ENCODE measurements at places on chromosomes 4 and X.
A peak's percentile ranks its signal among the peaks of the same experiment; 100 is the strongest.

- DNase-seq = peak; percentile 53
Measured at GRCh38 chr4:48341776-48342605, 662 bp downstream of the SLAIN2 start.

- no peak for DNase-seq
Measured at GRCh38 chrX:128931071-128931470, 592.2 kb downstream of the SMARCA1 start.

DNA sequence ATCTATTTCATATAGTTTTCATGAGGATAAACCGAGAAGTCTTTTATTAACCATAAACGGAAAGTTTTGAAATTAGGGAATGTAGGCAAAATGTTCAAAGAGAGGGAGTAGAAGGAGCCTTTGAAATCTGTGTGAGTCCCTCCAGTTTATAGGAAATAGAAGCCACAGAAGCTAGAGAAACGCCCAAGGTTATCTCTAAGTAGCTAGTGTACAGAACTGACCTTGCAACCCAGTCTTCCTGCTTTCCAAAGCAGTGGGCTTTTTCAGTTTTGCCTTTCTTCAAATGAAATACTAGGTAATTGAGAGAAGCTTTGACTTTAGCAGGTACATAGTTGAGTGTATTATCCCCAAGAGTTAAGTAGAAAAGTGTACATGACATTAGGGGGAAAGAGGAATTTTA, 39.4 kb downstream of the STIM2 start:
- no peak for DNase-seq

DNA sequence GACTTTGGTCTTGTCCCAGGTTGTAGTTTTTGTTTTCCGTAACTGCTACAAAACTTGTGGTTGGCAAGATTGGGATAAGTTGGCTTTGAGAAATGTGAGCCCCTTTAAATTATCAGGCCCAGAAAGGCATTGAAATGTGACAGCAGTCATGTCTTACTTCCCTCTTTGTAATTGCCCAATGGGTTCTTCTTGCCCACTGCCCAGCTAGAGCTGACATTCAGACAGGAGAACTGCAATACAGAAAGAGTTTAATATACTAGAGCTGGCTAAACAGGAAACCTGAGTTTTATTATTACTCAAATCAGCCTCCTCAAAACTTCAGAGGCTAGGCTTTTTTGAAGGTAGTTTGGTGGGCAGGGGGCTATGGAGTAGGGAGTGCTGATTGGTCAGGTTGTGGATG, 288.3 kb downstream of the ZNF674 start:
- no peak for DNase-seq

DNA sequence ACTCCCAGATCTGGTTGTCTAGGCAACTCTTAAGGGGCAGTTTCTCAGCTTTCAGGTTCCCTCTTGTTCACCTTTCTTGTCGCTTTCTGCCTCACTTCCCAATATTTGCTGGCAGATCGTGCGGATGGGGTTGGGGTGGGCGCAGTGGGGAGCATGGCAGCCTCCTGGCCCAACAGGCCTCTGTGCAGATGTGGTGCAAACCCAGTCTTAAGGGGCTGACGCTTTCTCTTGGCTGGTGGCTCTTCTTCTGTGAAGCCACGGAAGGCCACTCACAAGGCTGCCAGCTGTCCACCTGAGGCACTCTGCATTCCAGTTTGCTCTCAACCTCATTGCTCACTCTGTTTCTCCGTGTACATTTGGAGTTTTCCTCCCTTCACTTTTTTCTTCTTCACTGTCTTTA, 61.7 kb downstream of the NBDY start:
- no peak for DNase-seq

DNA sequence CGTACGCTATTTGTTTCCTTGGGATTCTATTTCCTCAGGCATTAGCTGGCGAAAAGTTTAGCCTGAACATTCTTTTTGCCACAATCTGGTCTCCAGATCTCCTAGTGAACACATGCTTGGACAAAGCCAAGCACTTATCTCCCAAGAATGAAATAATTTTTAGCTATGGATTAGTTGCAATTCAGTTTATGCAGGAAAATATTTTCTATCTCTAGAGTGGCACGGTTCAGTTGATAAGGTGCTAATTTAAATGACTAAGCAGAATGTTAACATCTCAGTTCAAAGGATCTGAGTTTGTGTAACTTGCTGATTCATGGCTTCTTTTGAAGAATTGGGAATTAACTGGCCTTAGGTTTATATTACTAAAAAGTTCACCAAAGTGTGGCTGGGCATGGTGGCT, 58.1 kb upstream of the JADE1 start:
- no peak for DNase-seq

DNA sequence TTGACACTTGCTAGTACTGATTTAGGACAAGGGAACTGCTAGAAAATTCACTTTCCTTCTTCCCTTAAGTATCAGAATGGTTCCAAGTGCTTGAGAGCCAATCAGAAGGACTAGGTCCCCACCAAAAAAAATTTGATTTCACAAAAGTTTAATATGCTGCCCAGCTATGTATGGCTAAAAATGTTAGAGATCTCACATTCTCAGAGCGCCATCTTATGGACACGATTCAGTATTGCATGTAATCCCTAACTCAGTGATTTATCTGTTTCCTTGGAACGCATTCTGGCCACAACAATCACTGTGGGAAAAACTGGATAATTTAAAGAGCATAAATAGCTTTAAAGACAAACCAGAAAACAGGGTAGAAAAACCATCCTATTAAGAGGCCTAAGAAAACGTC, 255.1 kb upstream of the GPC4 start:
- peak; percentile 0 for DNase-seq

DNA sequence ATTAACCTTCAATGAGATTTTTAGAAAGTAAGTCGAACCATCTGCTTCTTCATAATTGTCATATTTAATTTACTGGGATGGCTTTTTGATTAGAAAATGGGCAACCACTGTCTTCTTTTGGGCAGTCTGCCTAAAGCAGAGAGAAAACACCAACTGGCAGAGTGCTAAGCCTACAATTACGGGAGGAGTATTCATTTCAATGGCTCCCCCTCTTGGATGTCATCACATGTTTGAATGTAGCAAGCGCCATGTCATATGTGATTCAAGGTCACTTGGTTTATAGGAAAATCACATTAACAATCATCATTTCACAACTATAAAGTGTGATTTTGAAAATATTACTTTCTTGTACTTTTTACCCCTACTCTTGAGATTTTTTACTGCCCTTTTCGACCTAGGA, 261.9 kb downstream of the FRMPD4 start:
- no peak for DNase-seq

DNA sequence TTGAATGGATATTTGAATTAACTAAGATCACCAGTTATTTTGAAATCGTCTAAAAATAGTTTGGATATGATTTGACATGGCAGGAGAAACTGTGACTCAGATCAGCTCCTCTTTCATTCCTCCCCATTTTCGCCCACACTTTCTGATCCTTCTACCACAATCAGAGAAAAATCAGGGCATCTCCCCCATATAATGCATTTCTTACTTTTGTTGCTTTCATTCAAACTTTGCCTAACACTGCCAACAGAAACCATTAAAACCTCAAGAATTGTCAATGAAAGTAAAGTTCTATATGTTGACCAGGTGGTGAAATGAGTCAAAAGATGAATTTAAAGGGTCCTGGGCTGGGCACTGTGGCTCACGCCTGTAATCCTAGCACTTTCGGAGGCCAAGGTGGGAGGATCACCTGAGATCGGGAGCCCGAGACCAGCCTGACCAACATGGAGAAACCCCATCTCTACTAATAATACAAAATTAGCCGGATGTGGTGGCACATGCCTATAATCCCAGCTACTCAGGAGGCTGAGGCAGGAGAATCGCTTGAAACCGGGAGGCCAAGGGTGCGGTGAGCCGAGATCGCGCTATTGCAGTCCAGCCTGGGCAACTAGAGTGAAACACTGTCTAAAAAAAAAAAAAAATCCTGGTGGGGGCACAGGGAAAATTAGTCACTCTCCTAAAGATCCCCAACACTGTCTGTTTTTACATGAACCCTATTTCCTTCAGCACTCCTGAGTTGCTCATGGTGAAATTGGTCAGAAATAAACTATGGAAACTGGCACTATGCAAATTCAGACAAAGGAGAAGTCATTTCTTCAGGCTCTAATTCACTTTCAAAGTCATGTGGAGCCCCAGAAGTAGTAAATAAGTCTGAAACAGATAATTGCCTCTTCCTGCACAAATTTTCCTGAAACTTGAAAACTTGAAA, 122.8 kb upstream of the NOCT start:
- DNase-seq = no peak

GRCh38 chrX:151725338-151725614, 9.3 kb upstream of the CNGA2 start:
- no peak for DNase-seq

DNA sequence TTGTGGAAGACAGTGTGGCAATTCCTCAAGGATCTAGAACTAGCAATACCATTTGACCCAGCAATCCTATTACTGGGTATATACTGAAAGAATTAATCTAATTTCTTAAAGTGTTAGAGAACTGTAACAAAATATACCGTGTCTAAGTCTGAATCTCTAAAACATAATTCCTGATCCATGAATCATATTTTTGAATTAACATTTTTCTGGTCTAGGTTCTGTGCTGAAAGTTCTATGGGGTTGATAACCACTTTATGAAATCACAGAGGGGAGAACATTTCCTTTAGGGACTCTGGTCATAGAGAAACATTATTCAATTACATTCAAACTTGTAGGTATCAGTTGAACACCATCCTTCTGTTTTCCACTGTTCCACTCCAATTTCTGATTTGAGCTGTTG, 91.9 kb upstream of the ETNPPL start:
- DNase-seq = no peak

DNA sequence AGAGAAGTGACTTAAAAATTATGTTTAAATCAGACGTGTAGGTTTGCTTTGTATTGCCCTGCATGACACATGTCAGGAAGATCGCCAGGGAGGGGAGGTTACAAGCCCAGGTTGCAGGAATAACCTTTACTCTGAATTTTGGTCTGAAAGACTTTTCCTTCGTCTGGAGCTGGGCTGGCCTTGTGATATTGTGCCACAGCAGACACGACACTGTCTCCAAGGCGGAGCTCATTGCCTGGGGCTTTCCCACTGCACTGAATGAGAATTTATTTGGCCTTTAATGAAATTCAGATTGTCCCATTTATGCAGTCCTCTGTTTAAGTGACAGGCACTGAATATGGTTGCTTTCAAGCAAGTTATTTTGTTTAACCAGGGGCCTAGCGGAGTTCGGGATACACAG, 45.1 kb downstream of the RHOH start:
- no peak for DNase-seq

- no peak for DNase-seq
Measured at GRCh38 chr4:139532947-139533346, 23.1 kb downstream of the SETD7 start.

DNA sequence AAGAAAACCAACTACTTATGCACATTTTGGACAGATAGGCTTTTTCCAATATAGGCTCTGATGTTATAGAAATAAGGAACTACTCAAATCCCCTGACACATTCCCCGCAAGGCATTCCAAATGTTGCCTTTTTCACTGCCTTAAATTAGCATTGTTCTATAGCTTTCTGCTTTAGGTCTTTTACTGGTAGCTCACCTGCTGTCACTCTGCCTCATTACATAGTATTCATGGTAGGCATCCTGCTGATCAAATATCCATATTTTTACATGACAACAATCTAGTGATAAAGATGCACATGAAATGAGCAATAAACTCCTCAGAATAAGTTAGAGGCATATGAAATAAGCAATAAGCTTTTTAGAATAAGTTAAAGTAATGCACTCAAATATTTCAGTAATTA, 542.7 kb downstream of the FAM133A start:
- DNase-seq = no peak

DNA sequence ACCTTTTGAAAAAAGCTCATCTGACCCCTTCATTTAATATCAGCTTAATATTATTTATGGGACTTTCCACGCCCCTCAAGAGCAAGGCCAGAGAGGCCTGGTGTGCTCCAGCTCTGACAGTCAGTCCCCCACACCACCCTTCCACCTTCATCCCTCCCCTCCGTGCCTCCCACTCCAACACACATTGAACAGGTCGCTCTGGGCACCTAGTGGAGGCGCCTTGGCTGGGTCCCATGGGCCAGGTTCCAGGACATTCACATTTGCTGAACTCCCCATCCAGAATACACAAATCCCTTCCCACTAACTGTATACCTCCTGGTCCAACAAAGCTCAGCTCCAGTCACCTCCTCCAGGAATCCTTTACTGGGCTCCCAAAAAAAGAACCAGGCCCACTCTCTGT, 137.5 kb downstream of the BCOR start:
- no peak for DNase-seq

GRCh38 chr4:26133840-26134239, 187.0 kb upstream of the RBPJ start:
- DNase-seq = no peak

DNA sequence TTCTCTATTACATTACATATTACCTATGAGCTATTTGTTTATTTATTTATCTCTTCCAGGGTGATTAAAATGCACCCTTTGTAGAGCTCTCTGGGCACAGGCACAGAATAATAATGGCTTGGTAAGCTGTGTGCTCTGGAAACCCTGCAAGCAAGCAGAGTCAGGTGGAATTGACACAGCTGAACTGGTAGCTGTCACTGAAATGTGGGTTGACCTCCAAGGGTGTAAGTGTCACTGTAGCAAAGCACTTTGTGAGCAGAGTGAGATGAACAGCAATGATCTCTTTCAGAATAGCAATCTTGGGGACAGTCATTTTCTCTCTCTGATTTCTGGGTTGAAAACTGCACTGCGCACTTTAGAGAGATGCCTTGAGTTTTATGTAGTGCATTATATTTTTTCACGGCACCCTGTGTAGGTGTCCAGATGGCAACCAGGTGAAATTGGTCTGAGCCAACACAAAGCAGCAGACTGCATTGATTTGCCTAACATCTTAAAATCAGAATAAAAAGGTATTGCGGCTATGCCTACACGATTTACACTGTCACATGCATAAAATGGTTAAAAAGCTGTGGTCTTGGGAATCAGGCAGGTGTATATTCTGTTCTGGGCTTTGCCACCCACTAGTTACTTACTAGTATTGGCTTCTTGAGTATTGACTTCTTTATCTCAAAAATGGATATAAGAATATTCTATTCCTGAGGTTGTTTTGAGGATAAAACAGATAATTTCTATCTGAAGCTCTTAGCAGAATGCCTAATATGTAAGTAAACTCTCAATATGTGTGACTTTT, 450.3 kb downstream of the RAPGEF2 start:
- no peak for DNase-seq

- DNase-seq = no peak
Measured at GRCh38 chr4:3660086-3660927, 105.9 kb upstream of the ADRA2C start.

- DNase-seq = peak; percentile 35
Measured at GRCh38 chrX:53831662-53832635, 145.4 kb upstream of the HUWE1 start.

GRCh38 chr4:137968956-137969678, 273.0 kb downstream of the SLC7A11 start:
- no peak for DNase-seq

All from SK-N-DZ (cell line).